Endothelial cell (in vitro differentiated cells): ENCODE measurements at places on chromosomes 4 and X.

DNA sequence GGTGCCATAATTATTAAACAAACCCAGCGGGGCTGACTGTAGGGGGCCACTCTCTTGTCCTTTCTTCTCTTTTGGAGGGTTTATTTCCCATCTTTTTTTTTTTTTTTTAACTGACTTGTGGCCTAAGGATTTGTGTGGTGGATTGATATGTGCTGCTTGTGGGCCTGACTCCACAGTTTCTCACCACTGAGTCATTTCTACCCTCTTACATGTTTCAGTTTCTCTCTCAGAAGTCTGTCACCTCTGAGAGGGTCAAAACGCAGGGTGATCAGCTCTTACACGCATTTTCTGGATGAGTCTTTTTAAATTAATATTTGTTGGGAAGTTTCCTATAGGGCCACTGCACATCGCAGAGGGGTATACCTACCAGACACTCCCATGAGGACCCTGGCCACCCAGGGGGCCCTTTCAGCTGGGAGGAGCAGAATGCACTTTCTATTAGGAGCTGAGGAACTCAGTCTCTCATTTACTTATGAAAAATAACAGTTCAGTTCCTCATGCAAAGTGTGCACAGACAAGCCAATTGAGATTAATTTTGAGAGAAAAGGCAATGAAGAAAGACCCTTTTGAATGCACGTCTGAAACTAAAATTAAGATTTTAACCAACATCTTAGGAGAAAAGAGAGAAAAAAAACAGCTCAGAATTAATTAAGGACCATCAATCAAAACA, 407.9 kb downstream of the TECRL start:
- no peak for DNase-seq

GRCh38 chr4:8378101-8378724, 62.3 kb downstream of the ACOX3 start:
- no peak for DNase-seq

- no peak for DNase-seq
Measured at GRCh38 chrX:11768039-11768438, 10.0 kb downstream of the MSL3 start.

- no peak for DNase-seq
Measured at GRCh38 chr4:36310216-36310615, 28.8 kb downstream of the DTHD1 start.

DNA sequence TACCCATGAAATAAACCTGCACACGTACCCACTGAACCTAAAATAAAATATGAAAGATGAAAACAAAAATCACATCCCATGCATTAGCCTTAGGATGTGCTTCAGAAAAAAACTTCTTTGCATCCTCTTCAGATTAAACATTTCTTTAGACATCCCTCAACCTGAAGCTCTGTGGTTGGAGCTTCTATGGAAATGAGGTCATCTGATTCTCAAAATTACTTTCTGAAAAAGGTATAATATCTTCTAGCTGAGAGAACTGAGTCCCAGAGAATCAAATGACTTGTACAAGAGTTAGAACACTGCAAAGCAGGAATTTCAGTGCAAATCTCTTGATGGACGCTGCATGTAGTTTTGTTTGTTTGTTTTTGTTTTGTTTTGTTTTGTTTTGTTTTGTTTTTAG, 19.1 kb upstream of the ANTXR2 start:
- DNase-seq, result no peak

- DNase-seq, result no peak
Measured at GRCh38 chr4:62402088-62402806, 1202.1 kb downstream of the ADGRL3 start.

DNA sequence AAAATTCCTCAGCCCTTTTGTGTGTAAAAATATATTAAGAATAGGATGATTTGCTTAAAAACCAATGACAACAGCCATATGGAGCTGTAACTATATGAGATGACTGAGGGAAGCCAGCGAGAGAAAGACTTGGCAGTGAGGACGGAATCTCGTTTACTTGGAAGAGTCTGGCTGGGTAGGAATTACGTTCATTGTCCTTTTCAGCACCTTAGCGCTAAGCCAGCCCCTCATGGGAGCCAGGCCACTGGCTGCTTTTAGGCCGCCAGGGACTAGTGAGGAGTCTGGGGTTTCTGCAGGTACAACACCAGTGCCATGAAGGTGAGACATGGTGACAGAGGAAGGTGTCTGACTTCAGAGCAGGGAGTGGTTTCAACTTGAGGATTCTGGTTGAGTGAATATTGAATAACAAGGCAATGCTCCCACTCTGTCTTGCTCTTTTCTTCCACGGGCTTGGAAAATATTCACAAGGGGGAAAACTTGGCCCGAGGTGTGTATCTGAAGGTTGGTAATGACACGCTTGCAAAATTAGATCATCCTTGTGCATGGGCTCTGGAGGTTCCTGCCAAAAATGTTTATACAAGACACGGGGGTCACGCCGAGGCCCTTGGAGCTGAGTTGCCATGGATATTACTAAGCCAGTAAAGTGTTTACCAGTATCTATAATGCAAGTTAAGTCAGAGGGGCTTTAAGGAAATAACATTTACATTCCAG, 17.4 kb downstream of the KLF3 start:
- DNase-seq, result no peak

- no peak for DNase-seq
Measured at GRCh38 chrX:131571348-131571747, 27.5 kb downstream of the OR13H1 start.

- DNase-seq, result peak; percentile 19
Measured at GRCh38 chr4:81314196-81314896, 99.3 kb upstream of the PRKG2 start.

DNA sequence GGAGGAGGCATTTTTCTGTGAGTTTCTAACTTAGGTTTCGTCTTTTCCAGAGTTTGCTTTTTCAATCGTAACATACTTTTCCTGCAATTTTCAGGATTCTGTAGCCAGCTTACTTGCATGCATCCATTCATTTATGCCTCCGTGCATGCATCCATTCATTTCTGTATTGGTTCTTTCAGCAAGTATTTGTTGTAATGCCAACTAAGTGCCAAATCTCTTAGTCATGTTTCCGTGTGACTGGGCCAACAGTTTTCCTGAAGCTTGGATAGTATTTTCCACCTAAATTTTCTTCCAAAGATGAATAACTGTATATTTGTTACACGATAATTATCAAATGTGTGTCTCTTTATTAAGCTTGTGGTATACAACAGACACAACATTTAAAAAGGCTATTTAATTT, 41.5 kb downstream of the CBLL2 start:
- DNase-seq, result no peak

DNA sequence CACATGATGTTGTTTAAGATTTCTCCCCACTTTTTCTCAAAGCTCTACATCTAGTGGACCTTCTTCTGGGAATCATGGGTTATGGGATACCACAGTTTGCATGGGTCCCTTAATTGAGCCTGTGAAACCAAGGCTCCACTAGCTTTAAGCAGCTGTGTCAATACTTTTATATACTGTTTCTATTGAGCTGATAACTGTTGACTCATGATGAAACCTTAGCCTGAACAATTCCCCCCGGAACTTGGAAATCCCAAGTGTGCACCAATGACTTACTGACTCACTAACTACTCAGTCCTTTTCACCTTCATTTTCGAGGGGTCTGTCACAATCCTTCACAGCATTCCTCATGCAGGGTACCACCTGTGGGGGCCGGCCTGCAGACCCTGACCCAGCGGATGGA, 12.7 kb upstream of the SPIN4 start:
- DNase-seq, result no peak

DNA sequence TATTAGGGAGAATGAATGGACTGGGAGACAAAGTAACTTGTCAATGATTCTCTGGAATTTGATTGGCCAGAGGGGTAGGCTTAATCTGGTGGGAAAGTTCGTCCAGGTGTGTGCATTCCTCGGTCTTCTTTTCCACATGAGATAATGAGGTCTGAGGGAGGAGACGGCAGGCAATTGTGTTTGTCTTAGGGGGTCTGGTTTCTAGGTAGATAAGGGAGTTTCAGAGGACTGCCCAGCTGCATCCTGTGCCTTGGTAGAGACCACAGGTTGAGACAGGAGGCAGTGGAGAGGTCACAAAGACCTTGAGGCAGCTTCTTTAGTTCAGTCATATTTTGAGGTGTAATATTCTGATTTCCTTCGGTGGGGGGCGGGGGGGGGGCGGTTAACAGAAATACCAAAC, 4.3 kb downstream of the MGST2 start:
- DNase-seq, result no peak

DNA sequence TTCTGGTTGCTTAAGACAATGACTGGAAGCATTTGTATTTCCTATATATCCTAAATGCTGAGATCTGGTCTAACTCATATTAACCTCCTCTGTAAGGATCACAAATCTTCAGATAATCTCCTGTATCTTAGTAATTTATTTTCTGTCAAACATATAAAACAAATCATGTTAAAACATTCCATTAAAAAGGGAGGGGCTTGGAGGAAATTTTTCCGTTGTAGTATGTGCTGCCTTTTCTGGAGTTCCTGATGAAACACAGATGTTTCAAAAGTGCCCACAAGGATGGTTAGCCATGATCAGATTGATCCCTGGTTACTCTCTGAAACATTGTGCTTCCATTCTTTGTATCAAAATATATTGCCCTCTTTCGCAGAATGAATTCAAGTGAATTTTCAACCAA, 182.1 kb downstream of the TENM3 start:
- no peak for DNase-seq

DNA sequence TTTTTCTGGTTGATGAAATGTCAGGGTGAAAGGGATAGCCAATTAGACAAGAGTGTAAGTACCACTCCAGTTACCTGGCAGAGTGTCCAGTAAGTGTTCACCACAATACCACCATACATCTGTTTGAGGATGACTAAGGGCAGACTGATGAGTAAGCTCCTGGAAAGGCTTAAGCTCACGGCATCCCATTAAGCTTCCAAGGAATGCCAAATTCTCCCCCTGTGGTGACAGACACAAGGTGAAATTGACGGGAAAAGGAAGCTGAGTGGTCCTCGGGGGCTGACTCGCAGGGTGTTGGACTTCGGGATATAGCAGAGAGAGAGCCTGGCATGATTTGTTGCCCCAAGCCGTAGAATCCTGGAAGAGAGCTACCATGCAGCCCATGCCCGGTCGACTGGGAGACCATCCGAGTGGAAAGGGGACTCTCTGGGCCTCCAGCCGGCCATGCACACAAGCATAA, 7.6 kb upstream of the BST1 start:
- DNase-seq, result no peak

DNA sequence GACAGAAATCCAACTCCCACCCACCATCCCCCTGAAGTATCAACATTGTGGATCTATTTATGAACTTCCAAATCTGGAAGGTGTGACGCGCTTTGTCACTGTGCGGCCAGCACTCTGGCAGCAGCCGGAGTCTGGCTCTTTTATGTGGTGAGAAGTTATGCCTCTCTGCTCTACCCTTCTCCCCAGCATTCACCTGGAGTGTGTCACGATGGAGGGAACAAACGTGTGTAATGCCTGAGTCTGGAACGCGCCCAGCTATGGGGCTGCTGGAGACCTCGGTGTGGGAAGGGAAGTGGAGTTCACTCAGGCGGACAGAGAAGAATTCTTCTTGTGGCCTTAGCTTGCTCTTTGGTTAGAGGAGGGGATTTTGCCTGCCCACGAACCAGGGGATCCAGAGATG, 222.1 kb upstream of the RPL34 start:
- no peak for DNase-seq

- no peak for DNase-seq
Measured at GRCh38 chrX:85326234-85327059, 53.0 kb downstream of the POF1B start.

DNA sequence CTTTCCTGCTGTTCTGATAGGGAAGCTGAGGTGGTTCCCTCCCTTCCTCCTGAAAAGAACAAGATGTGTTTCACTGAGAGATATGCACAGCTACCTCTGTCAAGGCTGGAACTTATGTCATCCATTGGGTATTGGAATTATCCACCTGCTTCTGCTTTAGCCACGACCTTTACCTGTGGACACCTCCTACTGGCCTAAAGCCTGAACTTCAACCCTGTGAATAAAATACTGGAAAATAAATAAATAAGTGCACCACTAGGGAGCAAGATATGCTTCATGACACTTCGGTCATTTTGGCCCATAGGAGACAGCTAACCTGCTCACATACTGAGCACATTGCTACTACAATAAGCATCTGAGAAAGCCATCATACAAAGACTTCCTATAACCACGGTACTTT, 419.9 kb upstream of the NWD2 start:
- no peak for DNase-seq

GRCh38 chr4:179437962-179438361, 1995.7 kb upstream of the AGA start:
- DNase-seq, result no peak

- DNase-seq, result no peak
Measured at GRCh38 chr4:74751247-74751646, 43.1 kb downstream of the BTC start.

GRCh38 chrX:107619885-107620322, 8.4 kb upstream of the PRPS1 start:
- no peak for DNase-seq

DNA sequence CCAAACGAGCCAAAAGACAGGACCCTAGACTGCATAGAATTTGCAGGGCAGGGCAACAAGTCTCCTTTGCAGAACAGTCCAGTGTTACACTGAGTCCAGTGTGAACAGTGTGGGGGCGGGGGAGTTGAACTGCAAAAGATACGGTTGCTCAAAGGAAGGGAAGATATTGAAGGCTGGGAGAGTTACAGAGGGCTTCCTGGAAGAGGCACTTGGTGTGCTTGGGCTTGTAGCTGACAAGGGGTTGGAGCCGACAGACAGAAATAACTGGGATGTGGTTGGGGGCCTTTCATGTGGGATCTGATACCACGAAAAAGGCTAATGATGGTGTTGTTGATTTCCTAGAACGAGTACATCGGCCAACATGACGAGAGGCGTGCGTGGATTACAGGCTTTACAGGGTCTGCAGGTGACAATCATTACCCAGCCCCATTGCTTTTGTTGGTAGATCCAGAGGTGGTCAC, 6.1 kb downstream of the XPNPEP2 start:
- DNase-seq, result no peak

GRCh38 chrX:154040307-154040756, 20.6 kb upstream of the IRAK1 start:
- no peak for DNase-seq

DNA sequence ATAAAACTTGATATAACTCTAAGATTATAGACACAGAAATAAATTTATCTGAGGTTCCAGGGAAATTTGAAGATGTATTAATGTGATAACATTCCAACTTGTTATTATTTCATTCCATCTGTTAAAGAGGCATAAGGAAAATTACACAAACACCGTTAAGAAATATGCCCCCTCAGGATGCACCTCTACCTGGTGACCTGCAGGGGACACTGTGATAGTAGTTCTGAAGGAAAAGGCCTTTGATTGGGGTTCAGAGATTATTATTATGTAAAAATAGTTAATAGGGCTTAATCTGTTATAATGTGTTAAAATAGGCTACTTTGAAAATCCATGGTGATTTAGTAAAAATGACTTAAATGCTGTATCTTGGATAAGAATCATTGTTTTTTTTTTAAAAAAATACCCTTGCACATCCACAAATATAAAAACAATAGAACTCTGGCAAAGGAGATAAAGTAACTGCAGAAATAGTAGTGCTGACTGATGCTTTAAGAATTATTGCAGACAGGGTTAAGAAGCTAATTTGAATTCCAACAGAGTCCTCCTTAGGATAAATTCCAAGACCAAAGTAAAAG, 6.1 kb upstream of the ABRAXAS1 start:
- DNase-seq, result peak; percentile 21
